Stimulated activated CD4-positive, alpha-beta T cell treated with anti-CD3 and anti-CD28 coated beads, Interleukin-2, amount 100 ng/mL, for 24 hours (primary cell): ENCODE measurements at places on chromosomes 11 and 22.

- no peak for DNase-seq
Observed at GRCh38 chr11:124482362-124483147, 37.1 kb upstream of the OR8B8 start.

- no peak for DNase-seq
Observed at GRCh38 chr11:34267013-34267412, 90.8 kb downstream of the ABTB2 start.

DNA sequence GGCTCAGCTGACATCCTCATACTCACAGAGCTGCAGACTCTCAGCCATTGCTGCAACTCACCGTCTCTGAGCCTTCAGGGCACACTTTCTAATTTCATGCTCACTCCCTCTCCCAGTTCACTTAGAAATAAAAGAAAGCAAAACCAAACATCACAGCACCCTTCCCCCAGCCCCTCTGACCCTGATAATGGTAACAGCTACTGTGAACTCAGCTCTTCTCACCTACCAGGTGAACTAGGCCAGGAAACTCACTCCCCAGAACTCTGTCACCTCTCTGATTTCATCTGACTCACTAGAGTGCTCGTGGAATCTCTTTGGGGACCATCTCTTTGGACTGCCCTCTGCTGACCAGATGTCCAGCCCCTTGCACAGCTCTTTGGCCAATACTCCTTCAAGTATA, 14.5 kb upstream of the PARVA start:
- DNase-seq: no peak

- DNase-seq: no peak
Observed at GRCh38 chr11:64923151-64923661, 1.3 kb upstream of the PPP2R5B start.

DNA sequence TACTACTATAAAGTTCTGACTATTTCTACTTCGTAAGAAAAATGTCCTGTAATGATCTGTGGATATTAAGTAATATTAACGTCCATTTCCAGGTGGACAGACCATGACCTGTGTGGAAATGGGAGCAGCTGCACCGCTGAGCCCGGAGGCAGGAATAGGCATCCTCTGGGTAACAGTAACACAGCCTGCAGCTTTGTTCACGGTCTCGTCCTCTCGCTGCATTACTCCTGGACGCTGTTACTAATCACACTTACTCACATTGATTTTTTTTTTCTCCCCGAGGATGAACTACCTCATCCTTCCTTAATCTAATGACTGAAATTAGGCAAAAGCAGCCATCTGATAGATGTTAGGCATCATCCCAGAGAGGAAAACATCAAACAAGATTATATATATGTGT, 345.7 kb upstream of the NARS2 start:
- DNase-seq: no peak

GRCh38 chr11:66629356-66629755, 9.1 kb upstream of the RBM4 start:
- no peak for DNase-seq

DNA sequence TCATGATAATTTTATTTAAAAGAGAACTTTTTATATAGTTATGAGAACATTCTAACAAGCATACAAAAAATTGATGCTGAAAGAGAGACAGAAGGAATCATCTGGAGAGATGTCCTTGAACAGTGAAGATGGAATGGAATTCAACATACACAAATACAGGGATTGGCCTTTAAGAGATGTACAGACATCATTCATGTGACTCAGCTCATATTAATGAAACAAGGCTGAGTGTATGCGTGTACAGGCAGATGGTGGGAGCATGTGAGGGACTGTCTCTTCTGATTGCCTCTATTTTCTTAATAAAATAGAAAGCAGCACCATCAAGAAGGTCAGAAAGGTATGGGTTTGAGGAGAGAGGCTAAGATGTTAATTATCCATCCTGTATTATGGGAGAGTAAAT, 793.3 kb downstream of the CNTN5 start:
- DNase-seq: no peak

DNA sequence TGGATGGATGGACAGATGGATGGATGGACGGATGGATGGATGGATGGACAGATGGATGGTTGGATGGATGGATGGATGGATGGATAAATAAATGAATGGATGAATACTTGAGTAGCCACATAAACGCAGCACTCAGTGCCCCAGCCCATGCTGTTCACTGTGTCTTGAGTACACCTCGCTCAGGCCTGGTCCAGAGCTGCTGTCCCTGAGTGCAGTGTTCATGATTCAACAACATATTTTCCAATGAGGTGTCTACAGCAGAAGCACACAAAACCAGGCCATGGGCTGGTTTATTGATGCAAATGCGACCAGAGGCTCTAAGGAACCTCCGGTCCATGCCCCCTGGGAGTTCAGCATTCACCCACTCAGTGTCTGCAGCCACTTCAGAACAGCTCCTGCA, 584.3 kb downstream of the BRD1 start:
- no peak for DNase-seq

- DNase-seq: no peak
Observed at GRCh38 chr11:2814751-2815150, 70.8 kb downstream of the CDKN1C start.

- no peak for DNase-seq
Observed at GRCh38 chr22:47773635-47774034, 1011.2 kb downstream of the TBC1D22A start.

DNA sequence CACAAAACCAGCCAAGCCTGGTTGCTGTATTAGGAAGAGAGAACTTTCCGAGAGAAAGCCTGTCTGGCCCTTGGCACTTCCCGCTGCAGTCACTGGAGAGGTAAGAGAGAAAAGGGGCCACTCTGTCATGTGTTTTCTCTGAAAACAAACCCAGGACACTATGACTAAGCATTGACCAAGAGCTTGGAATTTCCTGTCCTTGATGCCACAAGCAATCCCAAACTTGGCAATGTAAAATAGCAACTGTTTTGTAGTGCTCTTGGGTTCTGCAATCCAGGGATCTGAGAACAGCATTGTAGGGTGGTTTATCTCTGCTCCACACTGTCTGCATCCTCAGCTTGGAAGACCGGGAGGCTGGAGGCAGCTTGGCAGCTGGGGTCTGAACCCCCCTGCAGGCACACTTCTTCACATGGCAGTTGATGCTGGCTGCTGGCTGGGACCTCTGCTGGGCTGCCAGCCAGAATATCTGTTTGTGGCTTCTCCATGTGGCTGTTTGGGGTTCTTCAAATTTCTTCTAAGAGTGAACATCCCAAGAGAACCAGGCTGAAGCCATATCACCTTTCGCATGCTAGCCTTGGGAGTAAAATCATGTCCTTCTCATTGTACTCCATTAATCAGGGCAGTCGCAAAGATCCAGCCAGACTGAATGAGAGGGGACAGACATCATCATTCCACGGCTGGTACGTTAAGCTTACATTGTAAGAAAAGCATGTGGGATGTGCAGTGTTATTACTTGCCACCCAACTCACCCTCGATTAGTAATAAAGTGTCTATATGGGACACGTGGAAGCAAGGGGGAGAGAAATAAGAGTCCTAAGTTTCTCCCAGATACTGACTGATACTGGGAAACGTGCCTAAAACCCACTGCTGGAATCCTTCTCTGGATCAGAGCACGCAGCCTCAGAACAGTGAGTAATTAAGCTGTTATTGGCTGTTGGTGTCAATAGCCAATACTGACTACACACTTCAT, 537.4 kb upstream of the B3GAT1 start:
- no peak for DNase-seq

DNA sequence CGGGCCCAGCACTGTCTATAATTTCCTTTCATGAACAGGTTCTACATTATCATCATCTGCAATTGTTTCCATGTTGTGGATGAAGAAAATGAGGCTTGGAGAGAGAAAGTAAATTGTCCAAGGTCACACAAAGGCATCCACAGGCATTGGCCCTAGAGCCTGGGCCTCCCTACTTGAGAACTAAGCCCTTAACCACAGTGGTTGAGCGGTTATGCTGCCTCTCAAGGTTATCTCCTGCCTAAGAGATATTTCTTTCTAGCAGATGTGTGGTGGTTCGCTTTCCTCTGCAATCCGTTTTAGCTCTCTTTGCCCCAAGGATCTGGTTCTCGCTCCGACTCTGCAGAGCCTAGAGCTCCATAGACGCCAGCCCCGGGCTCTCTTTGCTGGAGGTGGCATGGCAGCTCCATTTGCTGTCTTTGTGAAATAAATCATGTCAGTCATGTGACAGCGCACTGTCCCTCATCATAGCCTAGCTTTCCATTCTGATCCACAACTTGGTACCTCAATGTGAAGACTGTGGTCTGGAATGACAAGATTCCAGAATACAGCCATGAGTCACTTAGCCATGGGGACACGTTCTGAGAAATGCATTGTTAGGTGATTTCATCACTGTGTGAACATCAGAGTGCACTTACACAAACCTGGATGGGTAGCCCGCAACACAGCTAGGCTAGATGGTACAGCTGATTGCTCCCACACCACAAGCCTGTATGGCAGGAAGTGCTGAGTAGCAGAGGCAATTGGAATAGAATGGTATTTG, 27.2 kb downstream of the RPS6KA4 start:
- DNase-seq: no peak

DNA sequence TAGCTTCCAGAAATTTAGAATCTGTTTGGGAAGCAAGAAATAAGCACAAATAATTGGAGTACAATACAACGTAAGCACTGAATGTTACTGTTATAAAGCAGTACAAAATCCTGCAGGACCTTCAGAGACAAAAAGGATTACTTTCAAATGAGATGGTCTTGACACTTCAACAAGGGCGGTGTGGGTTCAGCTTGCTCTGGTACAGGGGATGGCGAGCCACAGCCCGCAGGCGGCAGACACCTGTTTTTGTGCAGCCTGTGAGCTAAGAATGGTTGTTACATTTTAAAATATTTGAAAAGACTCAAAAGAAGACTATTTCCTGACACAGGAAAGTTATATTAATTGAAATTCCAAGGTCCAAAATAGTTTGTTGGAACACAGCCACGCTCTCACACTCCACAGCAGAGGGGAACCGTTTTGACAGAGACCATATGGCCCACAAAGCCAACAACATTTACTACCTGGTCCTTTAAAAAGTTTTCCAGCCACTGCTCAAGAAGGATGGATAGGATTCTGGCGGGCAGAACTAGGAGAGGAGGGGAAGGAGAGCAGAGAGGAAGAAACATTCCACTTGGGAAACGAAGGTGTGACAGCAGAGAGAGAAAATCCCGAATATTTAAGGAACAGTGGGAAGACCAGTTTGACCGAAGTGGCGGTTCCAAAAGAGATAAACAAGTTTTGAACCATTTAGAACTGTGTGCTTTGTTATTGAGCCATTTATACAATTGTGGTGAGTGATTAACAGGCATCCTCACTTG, 6.3 kb downstream of the PRDM10 start:
- DNase-seq: no peak

- DNase-seq: no peak
Observed at GRCh38 chr11:12848413-12848812, 160.7 kb upstream of the RASSF10 start.

DNA sequence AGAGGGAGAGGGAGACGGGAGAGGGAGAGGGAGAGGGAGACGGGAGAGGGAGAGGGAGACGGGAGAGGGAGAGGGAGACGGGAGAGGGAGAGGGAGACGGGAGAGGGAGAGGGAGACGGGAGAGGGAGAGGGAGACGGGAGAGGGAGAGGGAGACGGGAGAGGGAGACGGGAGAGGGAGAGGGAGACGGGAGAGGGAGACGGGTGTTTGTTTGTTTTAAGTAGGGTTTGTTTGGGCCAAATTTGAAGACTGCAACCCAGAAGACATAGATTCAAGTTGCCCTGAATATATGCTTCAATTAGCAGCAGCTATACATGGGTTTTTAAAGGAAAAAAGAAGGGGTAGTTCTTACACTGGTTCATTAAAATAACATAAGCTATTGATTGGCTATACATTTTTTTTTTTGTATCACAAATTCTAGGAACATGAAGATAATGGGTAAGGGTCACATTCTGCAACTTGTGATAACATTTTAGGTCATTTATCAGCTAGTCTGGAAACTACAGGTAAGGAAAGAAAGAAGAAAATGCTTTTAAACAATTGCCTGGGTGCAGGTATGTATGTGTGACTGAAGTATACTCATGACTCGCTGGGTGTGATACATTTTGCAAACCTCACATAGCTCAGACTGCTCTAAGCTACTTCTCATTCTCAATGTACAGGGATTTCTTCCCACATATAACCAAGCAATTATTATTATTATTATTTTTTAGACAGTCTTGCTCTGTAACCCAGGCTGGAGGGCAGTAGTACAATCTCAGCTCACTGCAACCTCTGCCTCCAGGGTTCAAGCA, 67.3 kb downstream of the MCHR1 start:
- DNase-seq: no peak

DNA sequence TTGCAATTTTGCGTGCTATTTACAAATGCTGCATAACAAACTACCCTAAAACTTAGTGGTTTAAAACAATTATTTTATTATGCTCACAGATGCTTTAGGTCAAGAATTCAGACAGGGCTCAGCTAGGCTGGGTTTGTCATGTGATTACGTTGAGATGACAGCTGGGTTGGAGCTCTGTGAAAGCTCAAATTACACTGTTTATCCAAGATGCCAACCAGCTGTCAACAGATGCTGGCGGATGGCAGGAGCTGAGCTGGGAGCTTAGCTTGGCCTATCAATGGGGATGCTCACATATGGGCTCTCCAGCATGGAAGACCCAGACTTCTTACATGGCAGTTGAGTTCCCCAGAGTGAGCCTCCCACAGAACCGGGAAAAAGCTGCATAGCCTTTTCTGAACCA, 62.7 kb downstream of the STK33 start:
- no peak for DNase-seq

DNA sequence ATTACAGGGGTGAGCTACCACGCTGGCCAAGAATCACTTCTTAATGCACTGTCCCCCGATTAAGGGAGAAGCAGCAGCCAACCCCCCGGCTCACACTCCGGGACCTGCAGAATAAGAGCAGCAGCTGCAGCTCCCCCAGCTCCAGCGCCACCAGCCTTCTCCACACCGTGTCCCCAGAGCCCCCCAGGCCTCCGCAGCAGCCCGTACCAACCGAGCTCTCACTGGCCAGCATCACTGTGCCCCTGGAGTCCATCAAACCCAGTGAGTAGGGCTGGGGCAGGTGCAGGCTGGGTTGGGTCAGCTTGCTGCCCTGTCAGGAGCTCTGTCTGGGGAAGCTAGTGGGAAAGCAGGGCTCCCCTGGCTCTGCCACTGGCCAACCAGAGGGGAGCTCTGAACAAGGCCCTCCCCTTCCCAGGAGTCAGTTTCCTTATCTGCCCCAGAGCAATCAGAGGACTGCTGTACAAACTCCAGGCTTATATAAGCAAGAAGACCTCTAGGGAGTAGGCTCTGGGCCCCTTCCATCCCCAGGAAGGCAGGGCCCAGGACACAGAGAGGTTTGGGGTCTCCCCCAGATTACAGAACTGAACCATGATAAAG, 8.5 kb upstream of the SH3BP1 start:
- no peak for DNase-seq

GRCh38 chr22:46066691-46067090, 83.6 kb upstream of the PPARA start:
- no peak for DNase-seq
